ENCODE measurements at places on chromosomes 3 and 15. TPM values are rescaled to one million over a fixed set of nuclear protein-coding genes. Genes with fewer than 3 reads are reported as not detected.

The STRC gene
- total RNA-seq: 0.17 TPM

The VIPR1 gene
- 0.35 TPM for total RNA-seq

The WDR72 gene
- total RNA-seq: 40.3 TPM

The PODXL2 gene
- 20.8 TPM for total RNA-seq

The ATP13A3 gene
- 91.5 TPM for total RNA-seq

The LRRC2 gene
- total RNA-seq: not detected

The MAGI1 gene
- 1.7 TPM for total RNA-seq

DNA sequence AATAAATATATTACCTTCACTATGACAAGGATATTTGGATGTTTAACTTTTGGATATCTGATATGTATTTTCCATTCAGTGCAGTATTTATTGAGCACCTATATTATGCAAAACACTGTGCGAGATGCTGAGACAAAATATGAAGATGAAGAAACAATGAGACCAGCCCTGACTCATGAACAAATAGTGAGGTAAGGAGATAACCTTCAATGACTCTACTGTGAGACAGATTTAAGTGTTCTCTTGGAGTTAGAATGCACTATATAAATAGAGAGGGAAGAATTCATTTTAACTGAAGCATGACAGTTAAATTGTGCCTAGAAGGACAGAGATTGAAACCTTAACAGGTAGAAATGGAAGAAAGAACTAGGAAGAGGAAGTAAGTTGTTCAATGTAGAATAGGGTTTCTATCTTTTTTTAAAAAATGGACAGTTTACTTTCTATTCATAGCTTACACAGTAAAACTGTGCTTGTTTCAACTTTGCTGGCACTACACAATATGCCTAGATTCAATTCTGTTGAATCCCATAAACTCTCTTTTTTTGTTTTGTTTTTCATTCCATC lies 124.2 kb downstream of the ZBTB20 start:
- no peak for DNase-seq

GRCh38 chr3:43155464-43156121 lies 49.7 kb upstream of the POMGNT2 start:
- peak; percentile 65 for DNase-seq

DNA sequence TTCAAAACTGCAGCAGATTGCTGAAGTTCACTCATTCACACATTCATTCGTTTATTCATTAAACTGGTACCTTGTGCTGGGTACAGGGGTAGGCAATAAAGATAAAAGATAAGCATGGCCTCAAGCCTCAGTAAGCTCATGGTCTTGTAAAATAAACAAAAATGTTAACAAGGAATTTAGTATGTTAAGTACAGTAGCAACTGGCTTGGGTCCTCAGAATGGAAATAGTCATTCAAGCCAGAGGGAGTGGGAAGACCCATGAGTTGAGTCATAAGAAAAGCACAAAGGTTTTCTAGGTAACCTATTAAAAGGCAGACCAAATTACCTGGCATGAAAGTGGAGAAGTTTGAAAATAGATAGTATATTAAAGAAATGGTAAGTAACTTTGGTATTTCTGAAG lies 163.3 kb downstream of the CDIN1 start:
- DNase-seq: no peak

DNA sequence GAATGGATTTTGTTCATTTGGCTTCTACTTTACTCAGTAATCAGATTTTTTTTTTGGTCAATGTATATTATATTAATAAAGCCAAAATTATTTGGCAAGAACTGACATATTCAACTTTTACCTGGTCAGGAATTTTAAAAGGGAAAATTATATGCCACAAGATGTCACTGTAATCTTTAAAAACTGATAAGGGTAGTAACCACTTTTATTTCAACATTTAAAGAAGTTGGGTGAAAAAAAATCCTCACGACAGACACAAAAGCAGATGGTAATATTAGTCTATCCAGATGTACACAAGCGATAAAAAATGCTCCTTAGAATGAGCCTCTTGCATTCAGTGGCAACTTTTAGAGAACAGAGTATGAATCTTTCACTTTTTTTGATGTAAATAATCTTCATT lies 101.9 kb downstream of the SERPINI1 start:
- no peak for DNase-seq

DNA sequence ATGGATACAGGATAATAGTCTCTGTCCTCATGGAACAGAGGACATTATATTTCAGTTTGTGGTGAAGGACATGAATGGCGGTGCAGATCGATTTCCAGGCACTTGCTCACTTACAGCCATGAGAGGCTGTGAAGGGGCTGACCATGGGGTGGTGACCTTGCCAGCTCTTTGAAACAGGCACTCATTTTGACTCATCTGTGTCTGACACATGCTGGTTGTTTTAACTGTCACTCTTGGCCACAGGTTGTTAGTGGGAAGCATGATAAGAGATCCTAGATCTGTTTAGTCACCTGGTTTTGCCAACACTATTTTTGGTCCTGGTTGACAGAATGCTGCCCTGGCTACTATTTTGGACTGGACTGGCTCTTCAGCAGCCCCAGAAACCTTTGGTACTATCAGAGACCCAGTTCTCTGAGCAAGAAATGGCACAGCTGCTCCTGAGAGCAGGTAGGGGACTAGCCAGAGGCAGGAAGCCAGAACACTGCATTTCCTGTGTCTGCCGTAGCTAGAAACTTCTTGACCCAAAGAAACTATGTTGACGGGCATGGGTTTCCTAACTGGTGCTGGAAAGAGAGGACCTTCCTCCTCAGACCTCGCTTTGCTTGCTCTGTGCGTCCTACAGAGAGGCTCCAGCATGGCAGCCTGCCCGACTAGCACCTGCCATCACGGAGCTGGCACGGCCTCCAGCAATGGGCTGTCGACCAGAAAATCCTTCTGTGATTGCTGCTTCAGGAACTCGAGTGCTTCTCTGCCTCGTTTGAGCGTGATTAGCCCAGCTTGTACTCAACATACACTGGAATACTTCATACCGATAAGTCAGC lies 6.3 kb downstream of the PXYLP1 start:
- no peak for DNase-seq

GRCh38 chr3:45904931-45905330 lies 18.6 kb downstream of the CCR9 start:
- DNase-seq: no peak

DNA sequence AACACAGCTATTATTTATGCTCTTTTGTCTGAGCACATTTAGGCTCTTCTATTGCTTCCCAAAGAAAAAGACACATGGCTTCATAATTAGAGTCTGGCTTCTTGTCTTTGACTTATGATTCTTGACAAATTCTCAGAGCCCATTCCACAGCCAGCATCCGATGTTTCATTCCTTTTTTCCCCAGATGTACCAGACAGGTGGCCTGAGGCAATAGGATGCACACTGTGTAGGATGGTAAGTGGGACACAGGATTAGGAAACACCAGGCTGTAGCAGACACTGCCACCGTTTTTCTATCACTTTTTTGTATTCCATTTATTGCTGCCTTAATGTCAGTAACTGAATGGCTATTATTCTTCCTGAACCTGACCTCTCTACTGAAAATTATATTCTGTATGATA lies 188.9 kb upstream of the CDIN1 start:
- no peak for DNase-seq

- DNase-seq: no peak
These were observed 175.2 kb downstream of the MEGF11 start for GRCh38 chr15:66078196-66078928.

DNA sequence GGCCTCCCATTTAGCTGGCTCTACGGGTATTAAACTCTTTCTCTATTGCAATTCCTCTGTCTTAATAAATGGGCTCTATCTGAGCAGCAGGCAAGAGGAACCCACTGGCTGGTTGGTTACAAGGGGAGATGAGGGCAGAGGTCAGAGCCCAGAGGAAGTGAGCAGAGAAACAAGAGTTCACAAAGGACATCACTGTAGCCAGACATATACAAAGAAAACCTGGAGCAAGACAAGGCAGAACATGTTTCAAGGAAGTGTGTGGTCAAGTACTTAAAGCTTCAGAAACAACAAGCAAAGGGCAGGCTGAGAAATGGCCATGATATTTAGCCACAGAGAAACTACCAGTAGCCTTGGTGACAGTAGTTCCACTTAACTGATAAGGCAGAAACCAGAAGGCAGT lies 24.3 kb downstream of the SUSD5 start:
- DNase-seq: no peak

DNA sequence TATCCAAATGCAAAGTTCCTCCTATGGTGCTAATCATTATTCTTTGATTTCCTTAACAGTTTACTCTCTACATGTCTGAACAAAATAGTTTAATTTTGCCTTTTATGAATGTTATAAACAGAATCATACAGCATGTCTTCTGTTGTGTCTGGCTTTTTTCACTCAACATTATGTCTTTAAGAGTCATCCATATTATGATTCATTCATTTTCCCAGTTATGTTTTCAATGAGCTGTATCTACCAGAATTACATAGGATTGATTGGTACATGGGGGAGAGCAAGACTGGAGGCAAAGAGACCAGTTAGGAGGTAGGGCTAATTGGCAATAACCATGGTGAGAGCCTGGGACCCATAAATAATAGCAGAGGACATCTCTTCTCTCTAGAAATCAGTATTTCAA lies 16.6 kb upstream of the RAP2B start:
- no peak for DNase-seq

GRCh38 chr3:129070086-129070885 lies 9.7 kb downstream of the GP9 start:
- no peak for DNase-seq

DNA sequence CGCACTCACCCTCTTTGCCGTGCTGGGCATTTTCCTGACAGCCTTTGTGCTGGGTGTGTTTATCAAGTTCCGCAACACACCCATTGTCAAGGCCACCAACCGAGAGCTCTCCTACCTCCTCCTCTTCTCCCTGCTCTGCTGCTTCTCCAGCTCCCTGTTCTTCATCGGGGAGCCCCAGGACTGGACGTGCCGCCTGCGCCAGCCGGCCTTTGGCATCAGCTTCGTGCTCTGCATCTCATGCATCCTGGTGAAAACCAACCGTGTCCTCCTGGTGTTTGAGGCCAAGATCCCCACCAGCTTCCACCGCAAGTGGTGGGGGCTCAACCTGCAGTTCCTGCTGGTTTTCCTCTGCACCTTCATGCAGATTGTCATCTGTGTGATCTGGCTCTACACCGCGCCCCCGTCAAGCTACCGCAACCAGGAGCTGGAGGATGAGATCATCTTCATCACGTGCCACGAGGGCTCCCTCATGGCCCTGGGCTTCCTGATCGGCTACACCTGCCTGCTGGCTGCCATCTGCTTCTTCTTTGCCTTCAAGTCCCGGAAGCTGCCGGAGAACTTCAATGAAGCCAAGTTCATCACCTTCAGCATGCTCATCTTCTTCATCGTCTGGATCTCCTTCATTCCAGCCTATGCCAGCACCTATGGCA lies 41.1 kb upstream of the CSTA start:
- DNase-seq: no peak

DNA sequence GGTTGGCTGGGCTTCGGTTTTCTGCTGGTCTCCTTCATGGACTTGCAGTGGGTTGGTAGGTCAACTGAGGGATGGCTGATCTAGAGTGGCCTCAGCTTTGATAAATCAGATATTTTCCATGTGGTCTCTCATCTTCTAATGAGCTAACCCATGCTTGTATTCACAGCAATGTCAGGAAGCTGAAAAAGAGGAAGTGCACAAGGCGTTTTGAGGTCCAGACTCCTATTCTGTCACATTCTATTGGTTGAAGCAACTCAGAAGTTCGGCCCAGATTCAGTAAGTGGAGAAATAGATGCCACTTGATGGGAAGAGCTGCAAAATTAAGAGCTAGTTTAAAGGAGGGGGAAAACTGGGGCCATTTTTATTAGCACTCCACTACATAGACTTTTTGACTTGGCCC lies 361.2 kb downstream of the DIPK2A start:
- no peak for DNase-seq

GRCh38 chr3:174505266-174505665 lies 353.9 kb upstream of the NAALADL2 start:
- no peak for DNase-seq

GRCh38 chr3:105984837-105985236 lies 116.0 kb upstream of the CBLB start:
- DNase-seq: no peak

DNA sequence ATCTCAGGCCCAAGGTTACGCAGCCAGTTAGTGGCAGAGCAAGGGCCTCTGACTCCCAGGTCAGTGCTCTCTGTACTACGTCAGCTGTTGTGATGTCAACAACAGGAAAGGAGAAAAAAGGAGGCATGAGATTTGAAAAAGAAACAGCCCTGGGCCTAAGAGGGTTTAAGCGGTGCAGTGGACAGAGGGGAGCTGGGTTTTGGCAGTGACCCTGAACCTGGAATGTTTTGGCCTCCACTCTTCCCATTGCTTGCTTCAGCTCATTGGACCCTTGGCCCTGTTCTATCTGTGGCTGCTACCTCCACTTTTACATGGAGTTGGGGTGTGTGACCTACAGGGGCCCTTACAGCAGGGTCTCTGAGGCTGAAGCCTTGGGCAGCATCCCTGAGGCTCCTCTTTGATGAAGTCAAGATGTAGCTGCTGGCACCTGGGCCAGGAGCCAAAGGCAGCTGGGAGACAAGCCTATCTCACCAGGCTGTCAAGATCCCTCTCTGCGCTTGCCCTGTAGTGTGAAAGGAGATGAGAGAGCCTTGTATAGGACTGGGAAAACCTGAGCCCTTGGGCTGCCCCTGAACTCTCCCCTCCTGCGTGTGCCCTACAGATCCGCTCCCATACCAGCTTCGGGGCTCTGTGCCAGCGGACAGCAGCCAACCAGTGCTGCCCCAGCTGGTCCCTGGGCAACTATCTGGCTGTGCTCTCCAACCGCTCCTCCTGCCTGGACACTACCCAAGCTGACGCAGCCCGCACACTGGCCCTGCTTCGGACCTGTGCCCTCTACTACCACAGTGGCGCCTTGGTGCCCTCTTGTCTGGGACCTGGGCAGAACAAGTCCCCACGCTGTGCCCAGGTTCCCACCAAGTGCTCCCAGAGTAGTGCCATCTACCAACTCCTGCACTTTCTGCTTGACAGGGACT lies 8.7 kb downstream of the DISP2 start:
- DNase-seq: no peak

DNA sequence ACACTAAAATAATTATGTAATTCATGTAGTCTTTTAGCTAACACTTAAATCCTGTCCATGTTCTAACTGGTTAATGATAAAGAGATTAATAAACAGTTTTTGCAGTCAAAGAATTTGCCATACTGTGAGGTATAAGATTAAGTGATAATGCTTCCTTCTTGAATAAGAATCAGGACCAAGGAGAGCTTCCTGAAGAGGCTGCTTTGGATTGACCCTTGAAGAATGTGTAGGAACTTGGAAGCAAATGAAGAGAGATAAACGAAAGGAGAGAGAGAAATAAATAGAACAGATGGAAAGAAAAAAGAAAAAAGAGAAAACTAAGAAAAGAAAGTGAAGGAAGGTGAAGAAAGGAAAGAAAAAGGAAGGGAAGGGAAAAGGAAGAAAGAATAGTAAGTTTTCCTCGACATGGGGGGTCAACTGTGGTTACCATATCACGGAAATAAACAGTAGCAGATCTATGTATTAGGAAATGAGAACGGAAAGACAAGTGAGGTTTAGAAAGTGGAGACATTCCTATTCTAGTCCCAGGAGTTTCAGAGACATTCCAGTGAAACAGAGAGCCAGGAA lies 539.8 kb downstream of the FGF12 start:
- no peak for DNase-seq

GRCh38 chr15:80533790-80534333 lies 129.7 kb downstream of the ARNT2 start:
- no peak for DNase-seq

GRCh38 chr3:160685144-160685766 lies 8.3 kb downstream of the ARL14 start:
- no peak for DNase-seq

GRCh38 chr15:83919319-83919830 lies 265.5 kb downstream of the ADAMTSL3 start:
- no peak for DNase-seq

GRCh38 chr15:67784090-67784781 lies 41.1 kb upstream of the SKOR1 start:
- DNase-seq: no peak
